ENCODE measurements at places on chromosomes 6 and 20. TPM values are rescaled to one million over a fixed set of nuclear protein-coding genes. Genes with fewer than 3 reads are reported as not detected.

DNA sequence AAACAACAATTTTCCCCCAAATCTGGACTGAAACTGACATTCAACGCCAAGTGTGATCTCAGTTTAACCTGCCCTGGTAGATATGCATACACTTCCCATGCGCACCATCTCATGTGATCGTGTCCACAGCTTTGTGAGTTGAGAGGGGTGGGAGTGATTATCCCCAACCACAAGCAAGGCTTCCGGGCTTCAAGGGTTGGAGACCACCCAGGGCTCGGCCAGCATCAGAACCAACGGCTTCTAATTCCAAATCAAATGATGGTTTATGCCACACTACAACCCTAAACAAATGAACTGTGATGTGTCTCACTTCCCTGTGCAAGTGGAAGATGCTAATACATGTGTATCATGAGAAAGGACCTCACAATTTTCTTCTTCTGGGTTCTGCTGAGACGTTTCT lies 515 bp upstream of the TGM3 start:
- H3K27me3 ChIP-seq = no peaks in the 10 kb centered on the region
- H3K36me3 ChIP-seq = no peaks in the 10 kb centered on the region
- no peak overlapping the region for H3K27ac ChIP-seq
- peaks cover 7% of the 10 kb centered on the region for H3K4me1 ChIP-seq

The LY6G6D gene
- not detected for polyA plus RNA-seq

- DNase-seq = no peak
- H3K4me1 ChIP-seq = no peaks in the 10 kb centered on the region
- H3K36me3 ChIP-seq = no peaks in the 10 kb centered on the region
These were observed 420.1 kb downstream of the NKAIN2 start for GRCh38 chr6:124223611-124224345.

The UBE2C gene
- polyA plus RNA-seq = 78.4 TPM

The PRPH2 gene
- polyA plus RNA-seq = 1.7 TPM

- no peaks in the 10 kb centered on the region for H3K27me3 ChIP-seq
- no peak overlapping the region for H3K27ac ChIP-seq
- no peak for DNase-seq
- peaks cover 97% of the 10 kb centered on the region for H3K36me3 ChIP-seq
- H3K4me3 ChIP-seq = no peak overlapping the region
These were observed 15.0 kb downstream of the RBM39 start for GRCh38 chr20:35726842-35727711.

The TRIM38 gene
- 6.5 TPM for polyA plus RNA-seq

The NNAT gene
- polyA plus RNA-seq = 0.90 TPM

The C6orf15 gene
- not detected for polyA plus RNA-seq

- DNase-seq = no peak
- no peaks in the 10 kb centered on the region for H3K27me3 ChIP-seq
- H3K36me3 ChIP-seq = no peaks in the 10 kb centered on the region
- H3K27ac ChIP-seq = no peak overlapping the region
These were observed 25.5 kb upstream of the PRL start for GRCh38 chr6:22322103-22323030.

The KCNK15 gene
- 5.7 TPM for polyA plus RNA-seq

DNA sequence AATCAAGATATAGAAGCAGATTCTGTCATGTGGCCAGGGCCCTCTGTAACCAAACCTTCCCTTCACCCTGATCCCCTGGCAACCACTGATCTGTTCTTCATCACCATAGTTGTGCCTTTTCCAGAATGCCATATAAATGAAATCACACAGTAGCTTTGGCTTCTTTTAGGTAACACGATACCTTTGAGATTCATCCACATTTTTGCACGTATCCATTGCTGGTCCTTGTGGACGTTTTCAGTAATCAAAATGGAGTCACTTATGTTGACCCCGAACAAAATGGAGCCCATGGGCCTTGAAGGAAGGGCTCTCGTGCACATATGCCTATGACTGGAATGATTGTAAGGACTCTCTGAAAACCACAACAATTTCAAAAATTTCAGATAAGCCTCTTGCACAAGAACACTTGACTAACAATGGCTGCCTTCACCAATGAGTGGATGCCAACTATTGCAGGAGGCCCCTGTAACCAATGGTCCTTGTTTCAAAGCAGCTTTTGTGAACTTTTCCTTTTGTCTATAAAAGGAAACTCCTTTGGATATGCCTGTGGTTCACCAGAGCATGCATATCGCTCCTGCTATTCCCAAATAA lies 84.3 kb upstream of the RALY start:
- DNase-seq = peak; percentile 78
- H3K36me3 ChIP-seq = no peaks in the 10 kb centered on the region
- H3K4me3 ChIP-seq = no peak overlapping the region
- peak overlapping the region; percentile 41 for H3K27ac ChIP-seq
- H3K27me3 ChIP-seq = no peaks in the 10 kb centered on the region
- H3K4me1 ChIP-seq = peaks cover 26% of the 10 kb centered on the region

DNA sequence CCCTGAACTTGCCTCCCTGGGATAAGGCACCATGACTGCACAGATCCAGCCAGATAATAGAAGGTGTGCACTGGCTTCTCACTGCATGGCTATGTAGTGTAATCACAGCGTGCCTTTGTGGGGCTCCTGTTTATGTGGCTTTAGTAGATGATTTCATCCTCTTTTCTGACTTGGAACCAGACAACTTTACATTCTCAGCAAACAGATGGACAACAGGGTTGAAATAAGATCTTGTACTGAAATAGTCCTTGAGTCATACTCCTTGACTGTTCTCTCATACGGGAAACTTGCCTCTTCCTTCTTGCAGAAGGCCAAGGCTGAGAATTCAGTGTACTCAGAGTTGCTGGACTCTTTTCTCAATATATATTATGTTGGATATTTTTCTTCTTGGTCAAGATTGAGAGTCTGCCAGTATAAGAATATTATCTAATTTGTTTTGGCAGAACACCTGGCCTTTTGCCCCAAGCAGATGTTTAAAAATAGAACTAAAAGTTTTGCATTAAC lies 25.0 kb upstream of the RNF144B start:
- H3K36me3 ChIP-seq = no peaks in the 10 kb centered on the region
- H3K27ac ChIP-seq = peak overlapping the region; percentile 61
- DNase-seq = peak; percentile 92
- no peak overlapping the region for H3K4me3 ChIP-seq
- H3K4me1 ChIP-seq = peaks cover 12% of the 10 kb centered on the region

DNA sequence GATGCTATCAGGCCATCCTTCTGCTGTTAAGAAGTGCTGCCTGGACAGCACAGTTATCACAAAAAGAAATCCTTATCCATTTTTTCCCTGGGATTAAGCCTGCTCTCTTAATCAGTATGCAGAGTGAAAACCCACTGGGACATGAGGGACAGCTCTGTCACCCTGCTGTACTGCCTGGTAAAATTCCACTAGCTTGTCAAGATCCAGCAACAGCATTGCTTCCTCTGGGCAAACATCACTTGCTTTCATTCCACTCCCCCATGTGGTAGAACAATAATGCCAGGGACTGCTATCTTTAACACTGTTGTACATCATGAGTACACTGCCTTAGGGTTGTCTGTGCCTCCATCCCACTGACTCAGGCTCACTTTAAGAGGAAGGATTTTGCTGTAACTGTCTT lies 331.3 kb downstream of the KIF16B start:
- no peak for DNase-seq
- no peak overlapping the region for H3K27ac ChIP-seq
- H3K36me3 ChIP-seq = no peaks in the 10 kb centered on the region
- H3K4me1 ChIP-seq = no peaks in the 10 kb centered on the region
- H3K4me3 ChIP-seq = no peak overlapping the region
- H3K27me3 ChIP-seq = no peaks in the 10 kb centered on the region

The CENPW gene
- polyA plus RNA-seq = 29.7 TPM

DNA sequence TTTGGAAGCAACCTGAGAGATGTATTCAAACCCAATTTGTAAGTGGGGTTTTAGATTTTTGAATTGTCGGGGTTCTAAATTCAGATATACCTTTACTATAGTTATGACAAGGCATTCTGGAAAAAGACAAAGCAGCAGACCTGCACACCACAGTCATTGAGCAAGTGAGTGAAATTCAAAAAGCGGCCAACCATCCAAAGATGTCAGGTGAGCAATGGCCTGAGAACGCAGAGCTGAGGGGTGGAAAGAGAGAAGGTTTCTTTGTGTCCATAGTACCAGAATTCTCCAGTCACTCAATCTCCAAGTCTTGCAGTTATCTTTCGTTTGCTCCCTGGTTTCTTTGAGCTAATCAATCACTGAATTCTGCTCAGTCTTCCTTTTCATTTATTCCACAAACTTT lies 1.8 kb upstream of the FRK start:
- peaks cover 21% of the 10 kb centered on the region for H3K4me1 ChIP-seq
- no peak overlapping the region for H3K4me3 ChIP-seq
- DNase-seq = no peak

DNA sequence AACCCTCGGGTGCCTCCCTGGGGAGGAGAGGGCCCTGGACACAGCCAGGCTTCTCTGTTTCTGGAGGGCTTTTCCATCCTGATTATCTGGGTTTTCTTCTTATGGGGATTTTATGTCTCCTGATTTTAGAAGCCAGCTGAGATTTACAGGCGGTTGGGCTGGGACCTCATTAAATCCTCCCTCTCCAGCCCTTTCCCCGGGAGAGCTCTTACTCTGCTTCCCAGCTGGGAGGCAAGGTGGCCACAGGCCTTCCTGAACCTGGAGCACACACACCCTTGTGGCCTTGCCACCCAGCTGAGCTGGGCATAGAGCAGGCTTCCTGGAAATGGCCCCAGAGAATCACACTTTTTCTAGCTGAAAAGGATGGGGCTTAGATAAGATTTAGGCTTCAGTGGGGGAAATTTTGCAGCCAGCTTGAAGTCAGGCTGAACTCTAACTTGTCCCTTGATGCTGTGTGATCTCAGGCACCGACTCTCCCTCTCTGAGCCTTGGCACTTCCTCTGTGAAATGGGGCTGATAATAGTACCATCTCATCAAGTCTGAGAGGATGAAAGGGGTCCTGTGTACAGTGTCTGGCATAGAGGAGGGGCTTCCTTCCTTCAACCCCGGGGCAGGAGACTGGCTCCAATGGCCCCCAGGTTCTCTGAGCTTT lies 16.6 kb downstream of the VSTM2L start:
- H3K36me3 ChIP-seq = no peaks in the 10 kb centered on the region
- H3K27ac ChIP-seq = no peak overlapping the region
- H3K4me3 ChIP-seq = no peak overlapping the region
- no peak for DNase-seq
- no peaks in the 10 kb centered on the region for H3K4me1 ChIP-seq

The VSTM2L gene
- 5.1 TPM for polyA plus RNA-seq

DNA sequence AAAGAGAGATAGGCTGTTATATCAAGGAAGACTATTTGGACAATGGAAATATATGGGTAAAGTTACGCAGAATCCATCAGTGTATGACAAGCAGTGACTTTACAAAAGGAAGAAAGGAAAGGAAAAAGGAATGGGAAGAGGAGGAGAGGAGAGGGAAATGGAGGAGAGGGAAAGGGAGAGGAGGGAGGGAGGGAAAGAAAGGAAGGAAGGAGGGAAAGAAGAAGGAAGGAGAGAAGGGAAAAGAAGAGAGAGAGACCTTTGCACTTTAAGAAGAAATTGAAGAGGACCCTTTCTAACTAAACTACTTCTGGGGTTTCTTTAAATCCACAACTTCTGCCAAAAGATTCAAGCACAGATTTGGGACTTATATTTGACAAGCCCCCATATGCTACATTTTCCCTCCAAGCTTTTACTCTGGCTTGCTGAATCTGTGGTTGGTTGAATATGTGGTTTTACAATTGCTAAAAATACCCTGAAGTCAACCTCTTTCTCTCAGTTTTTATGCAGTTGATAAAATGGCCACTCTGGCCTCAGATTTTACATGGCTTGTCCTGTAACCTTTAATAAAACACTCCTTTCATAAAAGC lies 120.8 kb upstream of the RAB32 start:
- H3K27me3 ChIP-seq = no peaks in the 10 kb centered on the region
- no peak overlapping the region for H3K4me3 ChIP-seq
- no peaks in the 10 kb centered on the region for H3K36me3 ChIP-seq
- 0 out of 2 replicates have a peak, but pooled peaks cover 3% of the 10 kb centered on the region for H3K4me1 ChIP-seq
- no peak for DNase-seq
- no peak overlapping the region for H3K27ac ChIP-seq

GRCh38 chr20:45359406-45360148 lies 3.4 kb upstream of the SYS1 start:
- peak; percentile 23 for DNase-seq
- no peaks in the 10 kb centered on the region for H3K36me3 ChIP-seq
- peaks cover 43% of the 10 kb centered on the region for H3K4me1 ChIP-seq
- H3K4me3 ChIP-seq = no peak overlapping the region
- H3K27me3 ChIP-seq = no peaks in the 10 kb centered on the region
- peak overlapping the region; percentile 63 for H3K27ac ChIP-seq

GRCh38 chr6:9841886-9842725 lies 572.8 kb downstream of the TFAP2A start:
- H3K4me3 ChIP-seq = no peak overlapping the region
- no peaks in the 10 kb centered on the region for H3K4me1 ChIP-seq
- DNase-seq = no peak
- H3K27me3 ChIP-seq = no peaks in the 10 kb centered on the region
- no peaks in the 10 kb centered on the region for H3K36me3 ChIP-seq

GRCh38 chr6:135555550-135555949 lies 58.0 kb upstream of the AHI1 start:
- no peak overlapping the region for H3K27ac ChIP-seq
- DNase-seq = no peak
- peaks cover 10% of the 10 kb centered on the region for H3K4me1 ChIP-seq
- no peaks in the 10 kb centered on the region for H3K36me3 ChIP-seq

DNA sequence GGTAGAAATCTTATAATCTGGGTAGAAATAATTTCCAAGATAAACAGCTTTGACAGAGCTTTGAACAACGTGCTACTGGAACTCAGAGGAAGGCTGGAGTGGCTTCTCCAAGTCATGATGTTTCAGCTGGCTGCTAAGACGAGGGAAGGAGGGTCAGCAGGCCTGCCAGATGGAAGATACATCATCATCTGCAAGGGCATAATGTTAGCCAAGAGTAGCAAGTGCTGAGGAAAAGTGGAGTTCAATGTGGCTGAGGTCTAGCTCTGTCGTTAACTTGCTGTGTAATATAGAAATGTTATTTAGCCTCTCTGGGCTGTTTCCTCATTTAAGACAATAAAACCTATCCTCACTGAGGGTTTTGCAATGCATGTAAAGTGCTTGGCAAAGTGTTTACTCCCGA lies 35.1 kb downstream of the RGS17 start:
- no peak for DNase-seq
- no peaks in the 10 kb centered on the region for H3K27me3 ChIP-seq
- peaks cover 20% of the 10 kb centered on the region for H3K4me1 ChIP-seq
- H3K4me3 ChIP-seq = no peak overlapping the region
- no peak overlapping the region for H3K27ac ChIP-seq

- peak; percentile 67 for DNase-seq
- no peak overlapping the region for H3K4me3 ChIP-seq
- H3K4me1 ChIP-seq = no peaks in the 10 kb centered on the region
- no peaks in the 10 kb centered on the region for H3K27me3 ChIP-seq
- no peak overlapping the region for H3K27ac ChIP-seq
These were observed 27.1 kb downstream of the MRPL14 start for GRCh38 chr6:44100088-44100550.

DNA sequence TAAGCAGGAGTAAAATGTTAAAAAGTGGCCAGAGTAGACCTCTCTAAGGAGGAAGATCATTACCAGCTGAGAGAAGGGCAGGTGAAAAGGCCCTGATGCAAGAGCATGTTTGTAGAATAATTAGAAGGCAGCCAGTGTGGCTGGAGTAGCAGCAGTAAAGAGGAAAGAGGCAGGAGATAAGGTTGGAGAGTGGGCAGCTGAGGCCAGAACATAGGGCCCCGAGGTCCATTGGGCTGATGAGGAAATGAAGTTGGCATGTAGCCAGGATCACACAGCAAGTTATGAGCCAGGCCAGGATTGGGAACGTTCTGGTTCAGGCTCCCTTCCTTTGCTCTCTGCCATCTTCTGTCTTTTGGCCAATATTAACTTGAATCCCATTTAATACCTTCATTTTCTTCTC lies 51.6 kb downstream of the RALY start:
- peak; percentile 33 for DNase-seq
- H3K27me3 ChIP-seq = no peaks in the 10 kb centered on the region
- no peaks in the 10 kb centered on the region for H3K36me3 ChIP-seq

The C6orf62 gene
- 307 TPM for polyA plus RNA-seq

The SEMG1 gene
- polyA plus RNA-seq = not detected
